ENCODE measurements at places on chromosomes 1 and 21.

GRCh38 chr1:243890576-243890975 is 40.5 kb upstream of the AKT3 start:
- DNase-seq, result no peak

DNA sequence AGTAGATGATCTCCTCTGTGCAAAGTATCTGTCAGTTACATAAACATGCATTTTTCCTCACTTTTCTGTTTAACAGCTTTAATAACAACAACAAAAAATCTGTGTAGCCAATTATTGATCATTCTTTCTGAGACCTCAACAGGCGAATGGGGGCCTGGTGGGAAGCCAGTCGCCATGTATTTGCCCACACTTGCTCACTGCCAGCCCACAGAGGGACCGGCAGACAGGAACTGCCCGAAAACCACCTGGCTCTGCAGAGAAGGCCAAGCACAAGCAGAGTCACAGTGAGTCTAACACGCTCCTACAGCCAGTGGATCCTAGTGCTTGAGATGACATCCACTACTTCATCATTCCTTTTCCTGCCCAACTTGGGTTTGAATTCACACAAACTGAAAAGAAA is 56.1 kb downstream of the NPHP4 start:
- DNase-seq, result no peak

GRCh38 chr1:64179588-64179987 is 23.8 kb upstream of the UBE2U start:
- DNase-seq, result no peak

GRCh38 chr21:25649146-25649545 is 10.1 kb downstream of the JAM2 start:
- DNase-seq, result no peak

- no peak for DNase-seq
These were observed 437.2 kb upstream of the DAB1 start for GRCh38 chr1:57860931-57861565.

DNA sequence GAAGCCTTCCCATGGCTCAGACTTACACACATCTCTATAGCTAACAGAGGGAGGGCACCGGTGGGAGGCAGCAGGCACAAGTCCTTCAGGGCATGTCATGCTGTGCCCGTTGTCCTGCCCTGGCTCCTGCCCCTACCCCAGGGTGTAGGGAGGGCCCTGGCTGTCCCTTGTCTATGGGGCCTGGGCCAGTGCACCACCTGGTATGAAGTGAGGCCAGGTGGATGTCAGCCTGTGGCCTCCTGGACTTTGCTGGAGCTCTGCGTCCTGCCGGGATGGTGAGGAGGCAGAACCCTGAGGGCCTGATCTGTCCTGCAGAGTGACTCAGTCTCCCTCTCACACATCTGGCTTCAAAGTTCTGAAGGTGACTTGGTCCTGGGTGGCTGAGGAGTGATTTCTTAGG is 47.3 kb upstream of the GPR37L1 start:
- no peak for DNase-seq

DNA sequence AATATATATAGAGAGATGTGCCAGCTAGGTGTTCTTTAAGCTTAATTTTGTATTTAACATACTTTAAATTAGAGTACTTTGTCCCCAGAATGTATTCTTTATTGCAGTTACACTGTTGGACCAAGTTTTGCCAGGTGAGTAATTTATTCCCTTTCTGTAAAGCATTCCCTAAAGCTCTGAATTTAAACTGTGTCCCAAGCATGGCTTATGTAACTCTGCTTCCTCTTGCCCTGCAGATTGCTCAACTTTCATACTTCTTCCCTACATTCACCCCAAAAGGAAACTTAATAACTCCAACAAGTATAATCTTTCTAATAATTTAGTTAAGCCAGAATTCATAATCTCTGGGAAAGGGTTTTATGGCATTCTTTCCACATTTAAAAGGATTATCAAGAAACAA is 5.6 kb downstream of the LYPLAL1 start:
- no peak for DNase-seq

DNA sequence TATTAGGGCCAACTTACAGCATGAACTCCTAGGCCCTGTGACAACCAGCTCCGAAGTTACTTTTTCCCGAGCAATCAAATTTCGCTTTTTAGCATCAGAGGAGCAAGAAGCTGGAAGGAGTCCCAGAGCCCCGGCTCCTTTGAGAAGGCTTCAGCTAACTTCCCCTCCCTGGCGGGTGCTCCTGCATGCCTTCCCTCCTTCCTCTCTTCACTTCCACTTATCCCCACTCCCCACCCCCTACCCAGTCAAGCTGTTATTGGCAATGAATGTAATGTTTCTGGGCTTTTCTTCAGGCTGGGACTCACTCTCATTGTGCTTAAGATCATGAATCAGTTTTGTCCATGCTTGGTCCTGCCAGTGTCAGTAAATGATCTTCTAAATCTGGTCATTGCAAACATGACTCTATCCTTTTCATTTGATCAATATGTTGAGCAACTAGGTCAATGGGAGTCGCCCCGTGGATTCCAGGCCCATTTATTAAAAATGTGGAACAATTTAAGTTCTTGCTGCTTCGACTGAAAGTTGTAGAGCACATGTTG is 94.5 kb upstream of the TSPAN2 start:
- no peak for DNase-seq

- DNase-seq, result no peak
These were observed 357.2 kb downstream of the KCNH1 start for GRCh38 chr1:210776712-210777111.

- no peak for DNase-seq
These were observed 19.8 kb downstream of the PGM1 start for GRCh38 chr1:63612971-63613370.

- DNase-seq, result no peak
These were observed 21.8 kb downstream of the LPAR3 start for GRCh38 chr1:84871181-84871580.

- no peak for DNase-seq
These were observed 22.7 kb downstream of the C21orf91 start for GRCh38 chr21:17796503-17796902.

DNA sequence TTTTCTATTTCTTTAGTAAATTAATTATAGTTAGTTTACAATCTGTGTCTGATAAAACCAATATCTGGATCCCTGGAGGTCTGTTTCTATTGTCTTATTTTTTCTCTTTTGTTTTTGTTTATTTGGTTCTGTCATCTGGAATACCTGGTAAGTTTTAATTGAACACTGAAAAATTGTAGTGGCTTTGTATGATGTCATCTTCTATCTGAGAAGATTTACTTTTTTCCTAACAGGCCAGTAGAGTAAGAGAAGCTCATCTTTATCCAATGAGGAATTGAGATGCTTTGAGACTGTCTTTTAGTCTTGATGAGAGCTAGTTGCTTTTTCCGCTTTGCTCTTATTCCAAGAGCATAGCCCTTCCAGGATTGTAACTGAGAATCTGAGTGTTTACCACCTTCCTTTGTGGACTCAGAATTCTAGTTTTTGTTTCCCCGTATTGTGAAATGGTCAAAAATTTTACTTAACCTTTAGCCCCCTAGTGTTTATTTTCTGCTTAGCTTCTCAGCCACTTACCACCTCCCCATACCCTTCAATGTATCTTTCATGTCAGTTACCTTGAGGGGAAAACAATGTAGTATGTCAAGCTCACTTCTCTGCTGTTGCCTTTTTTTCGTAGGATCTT is 25.0 kb downstream of the PTGFRN start:
- DNase-seq, result no peak

- DNase-seq, result no peak
These were observed 50.0 kb downstream of the CLIC4 start for GRCh38 chr1:24795236-24795635.

DNA sequence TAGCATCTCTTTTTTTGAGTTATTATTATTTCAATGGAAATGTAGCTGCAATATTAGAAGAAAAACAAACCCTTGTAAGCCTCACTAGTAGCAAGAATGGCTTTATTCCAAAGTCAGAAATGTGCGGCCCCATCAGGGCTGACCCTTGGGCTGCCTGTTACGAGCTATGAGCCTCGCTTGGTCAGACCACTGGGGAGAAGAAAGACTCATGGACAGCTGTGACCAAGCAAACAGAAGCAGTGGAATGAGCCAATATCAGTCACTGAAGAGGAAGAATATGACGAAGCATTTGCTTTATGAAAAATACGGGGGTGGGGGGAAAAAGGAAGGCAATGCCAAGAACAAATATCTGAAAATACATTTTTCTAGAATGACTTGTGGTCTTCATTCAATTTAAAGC is 504.5 kb downstream of the LMO4 start:
- DNase-seq, result no peak

- DNase-seq, result no peak
These were observed 59.5 kb upstream of the LRRC53 start for GRCh38 chr1:74571891-74572290.

DNA sequence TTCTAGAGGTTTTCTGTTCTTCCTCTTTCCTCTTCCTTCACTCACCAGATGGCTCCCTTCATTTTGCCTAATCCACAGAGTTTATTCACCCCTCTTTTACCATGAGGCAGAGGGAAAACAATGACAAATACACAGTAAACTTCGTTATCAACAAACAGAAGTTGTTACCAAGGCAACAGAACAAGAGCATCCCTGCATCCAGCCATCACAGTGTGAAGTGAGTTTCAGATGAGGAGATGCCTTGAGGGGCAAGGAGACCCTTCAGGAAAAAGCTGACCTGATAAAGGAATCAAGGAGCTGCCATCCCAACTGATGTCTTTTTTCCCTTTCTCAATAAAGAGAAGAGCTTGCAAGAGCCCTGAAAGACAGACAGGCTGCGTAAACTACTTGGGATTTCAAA is 195.3 kb downstream of the BRINP2 start:
- no peak for DNase-seq

DNA sequence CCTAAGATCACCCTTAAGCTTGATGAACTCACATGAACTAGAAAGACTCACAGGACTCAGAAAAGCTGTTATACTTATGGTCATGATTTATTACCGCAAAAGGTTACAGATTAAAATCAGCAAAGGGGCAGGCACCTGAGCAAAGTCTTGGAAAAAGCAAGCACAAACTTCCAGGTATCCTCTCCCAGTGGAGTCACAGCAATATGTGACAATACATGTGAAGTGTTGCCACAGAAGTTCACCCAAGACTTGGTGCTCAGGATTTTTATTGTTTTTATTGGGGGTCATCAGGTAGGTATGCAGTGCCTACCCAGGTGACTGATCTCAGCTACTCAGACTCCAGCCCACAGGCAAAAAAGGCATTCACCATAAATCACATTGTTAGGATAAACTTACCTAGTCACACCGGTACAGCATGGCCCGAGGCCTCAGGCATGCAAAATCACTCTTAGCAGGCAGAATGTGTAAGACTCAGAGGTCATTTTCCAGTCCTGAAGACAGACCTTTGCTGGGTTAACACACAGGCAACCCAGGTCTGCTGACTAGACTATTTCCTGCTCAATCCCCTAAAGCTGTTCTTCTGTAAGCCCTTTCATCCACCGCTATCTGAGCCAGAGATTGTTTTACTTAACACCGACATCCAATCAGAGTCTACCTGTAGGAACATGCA is 55.6 kb downstream of the SSX2IP start:
- DNase-seq, result no peak

DNA sequence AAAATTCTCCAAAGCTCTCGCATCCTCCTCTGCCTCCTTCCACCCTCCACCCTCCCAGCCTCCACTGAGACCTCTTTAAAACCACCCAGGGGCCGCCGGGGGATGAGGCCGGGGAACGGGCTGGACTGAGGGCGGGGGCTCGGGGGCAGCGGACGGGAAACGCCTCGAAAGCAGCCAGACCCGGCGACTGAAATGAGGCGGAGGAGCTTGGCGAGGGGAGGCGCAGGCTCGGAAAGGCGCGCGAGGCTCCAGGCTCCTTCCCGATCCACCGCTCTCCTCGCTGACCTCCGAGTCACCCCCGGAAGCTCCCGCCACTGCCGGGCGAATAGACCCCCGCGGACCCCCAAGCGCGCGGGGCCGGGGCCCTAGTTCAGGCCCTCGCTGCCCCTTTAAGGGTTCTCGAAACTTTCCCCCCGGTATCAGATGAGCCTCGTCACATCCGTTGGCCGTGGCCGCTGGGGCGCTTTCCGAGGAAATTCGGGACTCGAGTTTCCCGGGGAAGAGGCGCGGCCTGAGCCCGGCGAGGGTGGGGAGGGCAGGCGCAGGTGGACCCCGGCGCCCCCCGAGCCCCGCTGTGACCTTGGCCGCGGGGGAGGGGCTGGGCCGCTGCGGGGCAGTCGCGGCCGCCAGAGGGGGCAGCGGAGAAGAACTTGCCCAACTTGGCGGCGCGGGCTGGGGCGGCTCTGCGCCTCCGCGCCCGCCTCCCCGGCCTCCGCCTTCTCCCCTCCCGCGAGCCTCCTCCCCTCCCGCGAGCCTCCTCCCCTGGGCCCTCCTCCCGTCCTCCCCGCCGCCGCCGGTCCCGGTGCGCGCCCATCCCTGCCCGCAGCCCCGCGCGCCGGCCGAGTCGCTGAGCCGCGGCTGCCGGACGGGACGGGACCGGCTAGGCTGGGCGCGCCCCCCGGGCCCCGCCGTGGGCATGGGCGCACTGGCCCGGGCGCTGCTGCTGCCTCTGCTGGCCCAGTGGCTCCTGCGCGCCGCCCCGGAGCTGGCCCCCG is at the start of gene BACE2:
BACE2 (plus strand) TSS at position 813 of the 995 bp plus-strand sequence; CDS start at position 917, 104 bp downstream.
- no peak for DNase-seq

DNA sequence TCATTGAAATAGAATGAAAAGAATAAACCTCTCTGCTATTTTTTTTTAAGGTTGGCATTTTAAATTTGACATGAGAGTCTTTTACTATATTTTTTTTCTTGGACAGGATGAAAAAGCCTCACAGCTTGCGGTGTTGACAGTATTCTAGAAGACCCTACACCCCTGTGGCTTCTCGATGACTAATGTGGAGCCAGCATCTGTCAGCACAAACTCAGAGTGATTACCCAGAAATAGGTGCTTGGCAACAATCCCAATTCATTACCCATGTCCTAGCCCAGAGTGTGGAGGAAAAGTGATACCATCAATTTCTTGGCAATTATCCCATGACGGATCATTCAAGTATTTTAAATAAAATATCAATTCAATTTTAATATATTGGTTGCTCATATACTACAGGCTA is 186.8 kb upstream of the MAP1LC3C start:
- no peak for DNase-seq

GRCh38 chr1:111241797-111242196 is 14.3 kb downstream of the CHI3L2 start:
- no peak for DNase-seq

GRCh38 chr1:39109644-39110043 is 83.5 kb downstream of the NDUFS5 start:
- DNase-seq, result no peak

DNA sequence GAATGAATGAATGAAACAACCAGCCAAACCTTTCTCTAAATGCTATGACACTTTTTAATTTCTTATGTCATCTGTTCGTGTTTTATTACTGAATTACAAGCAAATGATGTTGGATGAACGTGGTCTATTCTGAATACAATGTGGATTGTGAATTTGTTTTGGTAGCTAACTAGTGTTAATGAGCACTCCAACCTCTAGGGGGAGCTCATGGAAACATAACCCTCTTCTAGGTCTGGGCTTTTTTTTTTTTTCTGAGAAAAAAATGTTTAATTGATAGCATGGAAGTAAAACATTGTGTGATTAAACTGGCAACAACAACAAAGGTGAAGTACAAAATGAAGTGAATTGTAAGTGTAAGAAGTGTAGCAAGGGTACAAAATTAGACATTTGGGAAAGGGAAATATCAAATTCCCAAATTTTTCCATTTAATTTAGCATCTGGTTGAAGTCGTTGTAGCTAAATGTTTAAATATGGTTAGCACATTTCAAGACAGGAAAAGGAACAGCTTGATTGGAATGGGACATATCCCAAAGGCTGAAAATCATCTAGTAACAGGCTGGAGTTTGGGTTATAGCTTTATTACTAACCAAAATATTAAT is 42.6 kb upstream of the PTGS2 start:
- DNase-seq, result no peak

GRCh38 chr1:43913666-43914360 is 19.8 kb upstream of the ARTN start:
- no peak for DNase-seq

Data from stimulated activated CD8-positive, alpha-beta memory T cell treated with anti-CD3 and anti-CD28 coated beads, Interleukin-15, amount 100 ng/mL, for 24 hours (primary cell).